CD8-positive, alpha-beta memory T cell (primary cell): ENCODE measurements at places on chromosomes 1 and 21. TPM values are rescaled to one million over a fixed set of nuclear protein-coding genes. Genes with fewer than 3 reads are reported as not detected.

Gene DTL
- total RNA-seq, result 86.9 TPM

Gene ARHGAP30
- 149 TPM for total RNA-seq

Gene LCE2C
- total RNA-seq, result not detected

Gene BTBD19
- total RNA-seq, result 7.8 TPM

Gene ADGRL4
- total RNA-seq, result not detected

Gene LYST
- total RNA-seq, result 76.9 TPM

Gene FMOD
- total RNA-seq, result 0.51 TPM

Gene MYOG
- total RNA-seq, result not detected

Gene PLXNA2
- 0.75 TPM for total RNA-seq

Gene RBBP4
- 301 TPM for total RNA-seq

Gene GJA9
- not detected for total RNA-seq

Gene AKR7A2
- total RNA-seq, result 36.4 TPM

Gene GPR3
- 3.9 TPM for total RNA-seq

Gene LRRC3
- 0.80 TPM for total RNA-seq

Gene NFYC
- 61.3 TPM for total RNA-seq

Gene PTCH2
- 1.7 TPM for total RNA-seq

Gene DISC1
- 1.0 TPM for total RNA-seq

Gene SPATA17
- total RNA-seq, result 0.33 TPM
